ENCODE measurements at places on chromosomes 7 and 10.

DNA sequence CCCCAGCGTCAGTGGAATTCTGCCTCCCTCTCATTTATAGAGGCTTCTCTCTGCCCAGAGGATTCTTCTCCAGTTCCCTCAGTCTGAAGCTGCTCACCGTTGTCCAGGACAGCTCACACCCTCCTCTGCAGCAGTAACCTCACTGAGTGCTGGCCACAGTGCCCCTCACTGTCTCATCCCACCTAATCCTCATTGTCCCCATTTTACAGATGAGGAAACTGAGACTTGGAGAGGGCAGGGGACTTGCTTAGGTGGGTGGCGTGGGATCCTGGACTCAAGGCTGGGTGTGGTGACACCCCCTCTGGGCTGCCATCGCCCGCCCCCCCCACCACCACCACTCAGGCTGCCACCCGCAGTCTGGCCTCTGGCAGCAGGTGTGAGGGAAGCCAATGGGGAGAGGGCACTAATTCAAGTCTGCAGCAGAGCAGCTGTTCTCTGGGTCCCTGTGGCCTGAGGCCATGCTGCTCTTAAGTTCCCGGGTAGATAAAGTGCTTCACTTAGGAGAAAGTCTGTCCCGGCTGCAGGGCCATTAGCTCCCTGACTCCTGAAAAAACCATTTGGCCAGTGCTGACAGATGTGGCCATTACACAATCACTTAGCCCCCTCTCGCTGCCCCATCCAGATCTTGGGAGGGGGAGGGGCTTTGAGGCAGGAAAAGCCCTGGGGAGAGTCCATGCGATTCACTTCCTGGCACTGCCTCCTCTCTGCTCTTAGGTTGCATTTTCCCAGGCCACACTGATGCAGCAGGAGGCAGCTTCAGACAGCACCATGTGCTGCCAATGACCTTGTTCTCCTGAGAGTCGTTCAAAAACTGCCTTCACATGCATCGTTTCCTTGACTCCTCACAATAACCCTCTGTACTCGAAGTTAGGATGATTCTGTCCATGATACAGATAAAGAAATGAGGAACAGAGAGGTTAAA lies 36.3 kb downstream of the DRGX start:
- DNase-seq: peak; percentile 12

- DNase-seq: no peak
These were observed 54.9 kb upstream of the ELN start for GRCh38 chr7:73973091-73973490.

GRCh38 chr7:122056977-122057376 lies 87.1 kb downstream of the AASS start:
- DNase-seq: no peak

DNA sequence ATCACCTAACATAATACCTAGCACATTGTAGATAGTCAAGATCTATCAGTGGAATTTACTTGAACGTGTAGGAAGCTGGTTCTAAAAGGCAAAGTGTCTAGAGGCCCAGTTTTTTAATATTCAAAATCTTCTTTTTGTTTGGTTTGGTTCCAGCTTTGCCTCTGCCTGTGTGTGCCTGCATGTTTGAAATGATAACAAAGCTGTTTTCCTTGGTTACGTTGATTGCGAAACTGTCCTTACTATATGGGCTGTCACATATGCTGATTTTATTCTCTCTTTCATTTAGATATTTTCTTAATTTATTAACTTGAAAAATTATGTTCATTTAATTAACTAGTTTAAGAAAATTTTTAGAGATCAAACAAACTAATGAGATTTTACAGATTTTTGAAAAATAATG lies 237.3 kb downstream of the SEMA3A start:
- peak; percentile 7 for DNase-seq

GRCh38 chr10:71812016-71812912 lies 38.8 kb downstream of the PSAP start:
- DNase-seq: peak; percentile 34

GRCh38 chr10:76017733-76018433 lies 586.5 kb downstream of the LRMDA start:
- no peak for DNase-seq

GRCh38 chr7:156155988-156156733 lies 343.9 kb upstream of the SHH start:
- DNase-seq: no peak

- no peak for DNase-seq
These were observed 231.9 kb upstream of the PPP1R3A start for GRCh38 chr7:114150689-114151088.

- DNase-seq: no peak
These were observed 3.5 kb downstream of the DLX5 start for GRCh38 chr7:97020996-97021746.

- DNase-seq: no peak
These were observed 139.4 kb upstream of the HPS1 start for GRCh38 chr10:98586096-98586495.

DNA sequence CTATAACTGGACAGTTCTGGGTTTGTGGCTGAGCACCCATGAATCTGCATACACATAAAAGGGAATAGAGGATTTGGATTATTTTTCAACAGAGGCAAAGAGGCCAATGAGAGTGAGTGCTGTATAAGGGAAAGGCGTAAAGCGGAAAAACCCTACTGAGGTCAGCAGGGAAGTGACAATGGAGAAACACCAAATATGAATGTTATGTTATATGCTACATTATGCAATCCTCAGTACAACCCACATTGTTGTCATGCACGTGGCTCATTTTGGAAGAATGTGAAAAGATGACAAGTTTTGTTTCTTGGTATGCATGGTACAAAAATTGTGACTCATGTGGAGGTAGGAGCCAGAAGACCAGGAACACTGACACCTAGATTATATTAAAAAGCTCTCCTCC lies 113.6 kb upstream of the AMPH start:
- DNase-seq: peak; percentile 78

DNA sequence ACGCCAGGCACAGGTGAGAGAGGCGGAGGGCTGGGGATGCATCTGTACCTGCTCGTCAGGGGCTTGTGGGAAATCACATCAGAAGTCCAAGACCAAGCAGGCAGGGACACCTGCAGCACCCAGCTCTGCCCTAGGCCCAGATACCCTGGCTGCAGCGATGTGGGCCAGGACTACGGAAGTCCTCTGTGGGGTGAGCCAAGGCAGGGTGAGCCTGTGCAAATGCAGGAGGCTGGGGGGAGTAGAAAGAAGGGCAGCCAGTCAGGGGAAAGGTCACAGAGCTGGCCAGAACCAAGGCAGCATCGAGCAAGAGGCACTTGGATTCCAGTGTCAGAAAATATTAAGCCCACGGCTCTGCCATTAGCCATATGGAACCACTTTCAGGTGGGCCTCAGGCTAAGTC lies 85.2 kb downstream of the TNS3 start:
- DNase-seq: no peak

DNA sequence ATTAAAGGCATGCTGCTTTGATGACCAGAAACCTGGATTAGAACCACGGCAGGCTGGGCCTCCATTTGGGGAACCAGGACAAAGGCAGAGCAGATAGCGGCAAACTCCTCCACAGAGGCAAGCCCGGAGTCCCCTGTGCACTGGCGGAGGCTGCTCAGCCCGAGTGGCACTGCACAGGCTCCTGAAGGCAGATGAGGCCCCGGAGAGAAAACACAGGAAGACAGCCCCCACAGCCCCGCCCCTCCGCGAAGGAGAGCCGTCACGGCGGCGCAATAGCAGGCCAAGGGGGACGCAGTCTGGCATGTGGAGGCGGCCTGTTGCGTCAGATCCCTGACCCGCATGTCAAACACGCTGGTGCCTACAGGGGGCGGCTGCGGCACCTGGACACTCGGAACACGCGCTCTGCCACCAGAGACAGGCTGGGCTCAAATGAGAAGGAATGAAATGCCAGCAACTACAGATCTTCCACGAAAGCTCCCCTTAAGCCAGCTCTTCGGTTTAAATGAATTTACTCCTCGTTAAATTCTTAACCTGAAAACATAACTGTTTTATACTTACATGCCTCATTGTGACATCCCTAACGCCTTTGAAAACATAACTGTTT lies 128.5 kb downstream of the MAD1L1 start:
- peak; percentile 93 for DNase-seq

DNA sequence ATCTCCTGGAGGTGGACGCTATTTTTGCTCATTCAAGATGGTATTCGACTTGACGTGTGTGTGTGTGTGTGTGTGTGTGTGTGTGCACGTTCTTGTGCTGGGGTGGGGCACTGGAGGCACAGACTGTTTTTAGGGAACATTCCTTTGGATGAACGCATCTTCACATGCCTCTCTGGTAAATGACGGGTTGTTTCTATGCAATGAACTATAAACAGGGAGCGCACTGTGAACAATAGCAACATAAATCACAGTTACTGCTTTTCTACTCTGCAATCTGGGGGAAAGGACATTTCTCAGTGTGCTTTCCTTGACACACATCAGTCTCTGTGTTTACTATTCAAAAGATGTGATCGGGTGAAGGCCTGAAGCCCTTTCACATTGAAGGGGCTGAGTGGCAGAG lies 120.1 kb upstream of the PITRM1 start:
- no peak for DNase-seq

DNA sequence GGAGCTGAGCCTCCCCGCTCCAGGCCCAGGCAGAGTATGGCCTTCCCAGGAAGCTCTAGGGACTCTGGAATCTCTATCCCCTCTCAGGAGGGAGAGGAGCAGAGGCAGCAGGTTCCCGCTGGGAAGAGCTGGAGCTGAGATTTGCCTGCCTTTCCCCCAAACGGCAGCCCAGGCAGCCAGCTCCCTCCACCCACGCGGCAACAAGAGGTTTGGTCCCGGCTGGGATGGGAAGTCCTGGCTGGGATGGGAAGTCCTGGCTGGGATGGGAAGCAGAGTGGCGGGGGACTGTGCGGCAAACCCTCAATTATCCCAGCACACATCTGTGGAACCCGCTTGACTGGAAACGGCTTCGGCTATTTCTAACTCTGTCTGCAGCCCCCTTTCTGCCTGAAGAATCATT lies 223.0 kb downstream of the ELFN1 start:
- no peak for DNase-seq

DNA sequence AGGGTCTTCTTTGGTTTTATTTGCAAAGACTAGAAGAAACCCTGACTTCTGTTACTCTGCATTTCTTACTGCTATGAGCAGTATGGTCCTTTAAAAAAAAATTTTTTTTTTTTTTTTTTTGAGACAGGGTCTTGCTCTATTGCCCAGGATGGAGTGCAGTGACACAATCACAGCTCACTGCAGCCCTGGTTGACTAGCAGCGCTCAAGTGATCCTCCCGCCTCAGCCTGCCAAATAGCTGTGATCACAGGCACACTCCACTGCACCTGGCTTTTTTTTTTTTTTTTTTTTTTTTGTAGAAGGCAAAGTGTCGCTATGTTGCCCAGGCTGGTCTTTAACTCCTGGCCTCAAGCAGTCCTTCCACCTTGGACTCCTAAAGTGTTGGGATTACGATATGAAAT lies 17.4 kb downstream of the CNNM2 start:
- no peak for DNase-seq

DNA sequence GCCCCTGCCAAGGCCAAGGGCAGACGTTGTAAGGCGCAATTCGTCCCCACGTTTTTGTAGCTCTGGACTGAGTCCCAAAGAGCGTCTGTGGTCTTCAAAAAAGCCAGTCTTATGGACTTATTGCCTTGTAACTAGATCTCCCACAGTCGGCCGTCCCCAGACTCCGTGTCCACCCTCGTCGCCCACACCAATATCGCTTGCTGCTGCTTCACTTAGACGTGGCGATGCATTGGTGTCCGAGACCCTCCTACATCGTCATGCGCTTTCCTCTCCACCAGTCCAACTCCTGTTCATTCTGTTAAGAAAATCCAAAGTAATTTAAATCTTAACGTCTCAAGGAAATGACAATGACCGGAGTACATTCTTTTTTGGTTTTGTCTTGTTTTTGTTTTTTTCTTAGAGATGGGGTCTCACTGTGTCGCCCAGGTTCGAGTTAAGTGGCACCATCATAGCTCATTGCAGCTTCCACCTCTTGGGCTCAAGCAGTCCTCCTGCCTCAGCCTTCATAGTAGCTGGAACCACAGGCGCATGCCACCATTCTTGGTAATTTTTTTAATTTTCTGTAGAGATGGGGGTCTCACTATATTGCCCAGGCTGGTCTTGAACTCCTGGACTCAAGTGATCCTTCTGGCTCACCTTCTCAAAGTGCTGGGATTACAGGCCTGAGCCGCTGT lies 851 bp downstream of the KIFBP start:
- DNase-seq: peak; percentile 13

GRCh38 chr7:80967917-80968297 lies 49.1 kb upstream of the SEMA3C start:
- DNase-seq: no peak

GRCh38 chr7:11485636-11486035 lies 346.4 kb downstream of the THSD7A start:
- DNase-seq: no peak

- DNase-seq: no peak
These were observed 50.4 kb downstream of the MGAM2 start for GRCh38 chr7:142161921-142162320.

DNA sequence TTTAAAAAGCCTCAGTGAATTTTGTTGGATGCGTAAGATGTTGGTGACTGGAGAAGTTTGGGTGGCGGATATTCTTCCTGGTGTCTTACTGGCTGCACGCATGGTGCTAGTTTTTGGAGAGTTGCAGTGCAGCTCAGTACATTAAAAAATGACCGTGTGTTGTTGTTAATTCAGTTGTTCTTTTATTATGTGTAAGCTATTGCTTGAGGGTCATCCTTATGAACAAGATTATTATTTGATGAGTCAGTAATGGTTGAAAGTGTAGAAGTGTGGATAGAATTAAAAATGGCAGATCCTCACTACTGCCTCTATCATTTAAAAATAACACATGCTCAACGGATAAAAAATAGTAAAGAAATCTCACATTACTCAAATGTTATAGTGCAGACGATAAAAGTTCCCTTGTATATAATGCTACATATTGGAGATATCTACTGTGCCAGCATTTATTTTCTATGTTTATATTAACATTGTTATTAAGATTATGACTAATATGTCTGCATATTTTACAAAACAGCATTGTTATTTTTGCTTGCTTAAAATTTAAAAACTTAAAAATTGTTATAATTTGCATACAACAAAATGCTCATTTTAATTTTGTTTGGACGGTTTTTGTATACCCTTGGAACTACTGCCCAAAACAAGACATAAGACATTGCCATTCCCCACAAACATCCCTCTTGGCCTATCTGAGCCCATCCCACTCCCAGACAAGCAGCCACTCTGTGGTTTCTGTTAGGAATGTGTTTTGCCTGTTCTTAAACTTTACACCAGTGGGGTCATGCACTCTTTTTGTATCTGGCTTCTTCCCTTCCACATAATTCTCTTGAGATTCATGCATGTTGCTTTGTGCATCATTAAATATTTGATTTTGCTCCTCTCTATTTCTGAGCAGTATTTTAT lies 142.0 kb downstream of the DOCK1 start:
- DNase-seq: peak; percentile 34

DNA sequence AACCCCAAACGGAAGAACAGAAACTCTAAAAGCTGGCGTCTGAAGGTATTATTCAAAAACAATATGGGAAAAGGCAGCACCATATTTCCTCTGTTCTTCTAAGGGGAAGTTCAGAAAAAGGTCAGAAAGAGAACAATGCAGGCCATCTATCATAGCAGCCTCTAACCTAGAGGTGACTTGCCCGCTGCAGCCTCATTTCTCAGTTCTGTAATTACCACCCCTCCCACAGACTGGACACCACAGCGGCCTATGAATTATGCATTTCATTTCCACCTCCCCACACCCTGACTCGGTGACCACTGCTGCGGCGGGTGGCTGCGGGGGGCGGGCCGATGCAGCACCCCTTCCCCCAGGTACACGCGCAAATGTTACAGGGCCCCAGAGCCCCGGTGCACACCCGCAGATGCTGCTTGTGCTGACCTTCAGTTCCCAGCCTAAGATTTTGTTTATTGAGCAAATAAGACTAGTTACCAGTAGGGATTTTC lies 125.5 kb downstream of the CLEC2L start:
- DNase-seq: no peak
